Activated CD4-positive, alpha-beta T cell treated with anti-CD3 and anti-CD28 coated beads, Interleukin-2, amount 50 U/mL, for 1 hour (primary cell): ENCODE measurements at places on chromosomes 1 and 21.

DNA sequence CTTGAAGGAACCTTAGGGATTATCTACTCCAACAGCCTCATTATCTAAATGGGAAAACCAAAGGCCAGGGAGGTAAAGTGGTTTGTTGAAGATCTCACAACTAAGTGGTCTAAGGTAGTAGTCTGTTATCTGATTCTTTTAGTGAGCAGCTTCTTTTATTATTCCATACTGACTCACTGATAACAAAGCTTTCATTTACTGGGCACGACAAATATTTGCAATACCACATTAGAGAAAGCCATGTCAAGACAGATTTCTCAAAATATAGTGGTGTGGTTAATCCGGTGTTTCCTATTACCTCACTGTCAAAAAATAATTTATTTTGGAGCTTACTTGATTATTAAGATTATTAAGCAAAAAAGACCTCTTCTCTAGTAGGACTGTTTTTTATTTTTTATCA lies 369.1 kb downstream of the S1PR1 start:
- no peak for DNase-seq

GRCh38 chr1:227886993-227887696 lies 60.6 kb downstream of the WNT9A start:
- DNase-seq, result peak; percentile 37

DNA sequence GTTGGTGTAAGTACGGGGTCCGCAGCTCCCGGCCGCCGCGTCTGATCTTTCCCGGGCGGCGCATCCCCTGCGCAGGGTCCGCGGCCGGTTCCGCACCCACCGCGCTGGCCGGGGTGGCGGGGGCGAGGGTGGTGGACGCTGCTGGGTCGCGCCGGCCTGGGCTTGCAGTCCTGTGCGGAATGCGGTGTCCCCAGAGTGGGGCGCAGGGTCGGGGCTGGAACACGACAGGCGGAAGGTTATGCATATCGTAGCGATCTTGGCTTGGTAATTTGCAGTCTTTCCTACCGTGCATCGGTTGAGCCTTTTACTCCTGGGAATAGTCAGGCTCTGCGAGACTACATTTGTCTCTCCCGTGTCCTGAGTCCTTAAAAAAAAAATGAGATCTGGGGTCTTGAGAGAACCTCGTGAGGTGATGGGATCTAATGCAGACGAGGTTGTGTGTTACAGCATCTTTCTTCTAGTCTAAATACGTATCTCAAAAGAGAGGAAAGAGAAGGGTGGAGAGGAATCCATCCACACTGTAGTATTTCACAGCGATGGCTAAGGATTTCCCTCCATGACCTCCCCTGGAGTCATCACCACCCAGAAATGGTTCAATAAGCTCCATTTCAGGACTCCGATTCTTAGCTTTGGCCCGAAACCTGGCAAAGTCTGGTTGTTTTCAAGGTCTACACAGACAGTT lies 572 bp downstream of the ATP1B1 start:
- no peak for DNase-seq

GRCh38 chr1:73623946-73624345 lies 574.0 kb downstream of the LRRIQ3 start:
- no peak for DNase-seq

- DNase-seq, result peak; percentile 87
These were observed 20.1 kb downstream of the ECE1 start for GRCh38 chr1:21270086-21270689.

DNA sequence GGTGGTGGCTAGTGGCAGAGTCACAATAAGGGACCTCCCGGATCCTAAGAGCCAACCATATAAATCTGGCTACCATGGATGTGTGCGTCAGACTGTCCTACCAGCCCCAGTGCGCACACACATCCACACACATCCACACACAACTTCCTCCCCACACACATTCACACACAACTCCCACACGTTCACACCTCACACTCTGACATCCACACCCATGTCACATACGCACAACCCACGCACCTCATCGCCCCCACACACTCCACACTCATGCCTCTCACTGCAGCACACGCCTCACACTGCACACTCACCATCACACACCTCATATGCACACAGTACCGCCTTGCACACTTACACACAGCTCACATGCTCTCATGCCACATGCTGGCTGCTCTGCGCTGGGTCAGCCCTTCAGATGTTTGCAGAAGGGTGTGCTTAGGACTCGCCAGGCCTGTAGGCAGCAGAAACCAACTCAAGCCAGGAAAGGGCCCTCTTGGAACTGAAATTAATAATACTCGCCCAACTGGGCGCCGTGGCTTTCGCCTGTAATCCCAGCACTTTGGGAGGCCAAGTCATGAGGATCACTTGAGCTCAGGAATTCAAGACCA lies 3.0 kb downstream of the LDLRAD2 start:
- no peak for DNase-seq

GRCh38 chr21:44524414-44525371 lies 15.3 kb downstream of the KRTAP10-1 start:
- no peak for DNase-seq

DNA sequence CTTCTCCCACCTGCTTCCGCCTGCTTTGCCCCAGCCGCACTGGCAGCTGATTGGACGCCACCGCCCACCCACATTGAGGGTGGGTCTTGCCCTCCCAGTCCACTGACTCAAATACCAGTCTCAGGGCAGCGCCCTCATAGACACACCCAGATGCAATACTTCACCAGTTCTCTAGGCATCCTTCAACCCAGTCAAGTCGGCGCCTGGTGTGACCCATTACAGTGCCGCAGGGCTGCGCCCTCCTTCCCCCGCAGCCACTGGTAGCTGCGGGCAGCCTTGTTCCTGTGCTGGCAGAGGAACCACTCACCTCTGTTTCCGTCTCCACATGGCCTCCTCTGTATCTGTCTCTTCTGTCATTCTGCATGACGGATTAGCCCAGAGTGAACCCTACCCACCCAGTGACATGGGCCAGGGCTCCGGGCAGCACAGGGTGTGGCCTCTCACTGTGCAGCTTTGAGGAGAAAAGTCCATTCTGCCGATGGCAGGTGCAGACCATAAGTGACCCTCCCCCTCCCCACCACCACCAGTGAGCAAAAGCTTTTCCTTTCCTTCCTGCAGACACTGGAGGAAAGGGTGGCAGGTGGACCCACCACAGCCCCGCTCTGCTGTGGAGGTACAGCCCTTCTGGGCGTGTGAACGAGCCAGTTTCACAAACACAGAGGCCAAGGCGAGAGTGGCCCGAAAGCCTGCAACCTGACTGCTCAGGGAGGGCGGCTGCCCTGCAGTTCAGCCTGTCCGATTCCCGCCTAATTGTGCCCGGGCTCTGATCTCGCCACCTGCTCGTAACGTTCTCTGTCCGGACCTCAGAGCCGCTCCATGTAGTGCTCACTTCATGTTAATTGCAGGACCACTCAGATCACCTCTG lies 57.1 kb downstream of the FAAP20 start:
- DNase-seq, result no peak

DNA sequence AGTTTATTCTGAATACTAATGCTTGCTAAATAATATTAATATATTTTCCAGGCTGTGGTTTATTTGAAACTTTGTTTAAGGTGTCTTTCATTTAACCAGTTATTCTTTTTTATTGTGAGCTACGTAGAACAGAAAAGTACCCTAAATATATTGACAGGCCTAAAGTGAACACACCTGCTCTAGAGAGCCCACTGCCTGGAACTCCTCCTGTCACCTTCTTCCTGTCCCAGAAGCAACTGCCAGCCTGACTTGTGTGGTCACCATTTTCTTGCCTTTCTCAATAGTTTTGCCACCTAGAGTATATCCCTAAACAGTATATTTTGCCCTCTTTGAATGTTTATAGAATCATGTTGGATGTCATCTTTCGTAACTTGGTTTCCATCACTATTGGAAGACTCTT lies 48.5 kb downstream of the SCCPDH start:
- no peak for DNase-seq

- no peak for DNase-seq
These were observed 66.9 kb downstream of the DISC1 start for GRCh38 chr1:231693361-231694074.

GRCh38 chr1:248881261-248881660 lies 22.4 kb upstream of the ZNF692 start:
- DNase-seq, result no peak

- DNase-seq, result no peak
These were observed 65.9 kb downstream of the DNTTIP2 start for GRCh38 chr1:93813076-93813475.

DNA sequence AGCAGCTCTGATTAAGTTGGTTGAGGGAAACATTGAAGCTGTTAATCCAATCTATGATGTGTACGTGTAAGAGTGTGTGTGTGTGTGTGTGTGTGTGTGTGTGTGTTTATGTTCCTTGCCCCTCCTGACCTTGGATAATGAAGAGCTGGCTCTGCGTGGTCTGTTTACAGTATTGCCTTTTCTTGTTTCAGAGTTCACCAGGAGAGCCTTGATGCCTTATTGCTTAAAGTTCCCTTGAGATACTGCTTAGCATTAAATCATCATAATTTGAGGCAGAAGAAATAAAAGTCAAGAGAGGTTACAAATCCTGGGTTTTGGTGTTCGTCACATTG lies 36.4 kb downstream of the CAPN8 start:
- DNase-seq, result no peak

DNA sequence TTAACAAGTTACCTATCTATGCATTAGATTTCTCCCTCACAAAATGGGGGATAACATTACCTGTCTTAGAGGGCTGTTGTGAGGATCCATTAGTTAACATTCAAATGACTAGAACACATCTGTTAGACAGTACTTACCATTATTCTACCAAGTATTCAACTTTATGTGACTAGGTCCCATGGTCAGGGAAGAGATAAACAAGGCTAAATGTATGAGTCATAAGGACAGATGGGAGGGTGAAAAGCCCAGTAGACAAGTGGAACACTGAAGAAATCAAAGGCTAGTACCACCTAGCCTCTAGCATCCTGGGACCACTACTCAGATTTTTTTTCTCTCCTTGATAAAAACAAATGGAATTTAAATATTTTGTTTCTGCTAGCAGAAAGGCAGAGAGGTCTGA lies 9.0 kb upstream of the VHLL start:
- no peak for DNase-seq

DNA sequence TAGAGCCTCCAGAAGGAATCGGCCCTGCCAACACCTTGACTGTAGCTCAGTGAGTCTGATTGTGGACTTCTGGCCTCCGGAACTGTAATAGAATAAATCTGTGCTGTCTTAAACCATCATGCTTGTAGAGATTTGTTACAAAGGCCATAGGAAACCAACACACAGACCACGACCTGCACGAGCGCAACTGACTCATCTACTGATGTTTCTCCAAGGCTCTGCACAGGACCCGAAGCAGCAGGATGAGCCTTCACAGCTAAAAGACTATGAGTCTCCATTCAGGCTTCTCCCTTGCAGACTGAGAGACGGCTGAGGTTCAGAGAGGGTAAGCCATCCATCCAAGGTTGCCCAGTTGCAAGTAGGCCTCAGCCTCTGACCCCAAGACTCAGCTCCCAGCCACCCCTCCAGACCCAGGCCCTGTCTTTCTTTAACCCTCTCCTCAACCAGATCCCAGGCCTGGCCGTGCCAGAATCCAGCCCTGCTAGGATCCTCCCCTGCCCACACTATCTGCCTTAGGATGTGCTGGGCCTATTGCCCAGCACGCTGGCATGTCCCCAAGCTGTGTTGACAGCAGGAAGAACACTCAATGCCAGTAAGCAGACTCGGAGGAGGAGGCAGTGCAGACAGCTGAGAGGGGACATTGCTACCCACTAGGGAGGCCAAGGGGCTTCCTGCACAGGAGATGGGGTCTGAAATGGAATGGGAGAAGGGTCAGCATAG lies 109.0 kb downstream of the HMGB4 start:
- no peak for DNase-seq

GRCh38 chr1:9293533-9294404 lies 1.1 kb downstream of the SPSB1 start:
- DNase-seq, result peak; percentile 32

DNA sequence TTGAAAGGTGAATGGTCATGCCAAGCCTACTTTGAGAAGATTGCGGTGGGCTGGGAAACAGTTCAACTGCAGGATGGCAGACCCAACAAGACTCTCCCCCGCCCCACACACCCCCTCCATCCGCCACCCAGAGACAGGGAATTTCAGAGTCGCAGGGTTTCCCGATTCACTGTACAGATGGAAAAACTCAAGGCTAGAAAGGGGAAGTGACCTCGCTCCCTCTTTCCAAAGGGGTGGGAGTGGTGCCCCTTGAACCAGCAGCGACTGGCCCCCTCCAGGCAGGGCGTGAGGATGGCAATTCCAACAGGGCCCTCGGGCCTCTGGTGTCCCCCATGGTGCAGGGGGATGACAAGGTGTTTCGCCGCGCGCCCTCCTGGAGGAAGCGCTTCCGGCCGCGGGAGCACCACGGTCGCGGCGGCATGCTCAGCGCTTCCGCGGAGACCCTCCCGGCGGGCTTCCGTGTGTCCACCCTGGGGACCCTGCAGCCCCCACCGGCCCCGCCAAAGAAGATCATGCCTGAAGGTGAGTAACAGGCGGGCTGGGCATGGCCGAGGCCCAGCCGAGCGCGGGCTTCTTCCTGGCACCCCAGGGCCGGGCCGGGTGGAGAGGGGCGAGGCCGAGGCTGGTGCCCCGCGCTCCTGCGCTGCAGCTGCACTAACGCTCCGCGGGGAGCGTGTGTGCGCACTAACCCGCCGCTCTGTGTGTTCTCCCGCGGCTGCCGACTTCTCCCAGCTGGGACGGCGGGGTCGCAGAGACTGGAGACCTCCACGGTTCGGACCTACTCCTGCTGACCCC lies 10.4 kb downstream of the MYOG start:
- no peak for DNase-seq

- DNase-seq, result no peak
These were observed 75.1 kb upstream of the GRIK1 start for GRCh38 chr21:30014886-30015285.

DNA sequence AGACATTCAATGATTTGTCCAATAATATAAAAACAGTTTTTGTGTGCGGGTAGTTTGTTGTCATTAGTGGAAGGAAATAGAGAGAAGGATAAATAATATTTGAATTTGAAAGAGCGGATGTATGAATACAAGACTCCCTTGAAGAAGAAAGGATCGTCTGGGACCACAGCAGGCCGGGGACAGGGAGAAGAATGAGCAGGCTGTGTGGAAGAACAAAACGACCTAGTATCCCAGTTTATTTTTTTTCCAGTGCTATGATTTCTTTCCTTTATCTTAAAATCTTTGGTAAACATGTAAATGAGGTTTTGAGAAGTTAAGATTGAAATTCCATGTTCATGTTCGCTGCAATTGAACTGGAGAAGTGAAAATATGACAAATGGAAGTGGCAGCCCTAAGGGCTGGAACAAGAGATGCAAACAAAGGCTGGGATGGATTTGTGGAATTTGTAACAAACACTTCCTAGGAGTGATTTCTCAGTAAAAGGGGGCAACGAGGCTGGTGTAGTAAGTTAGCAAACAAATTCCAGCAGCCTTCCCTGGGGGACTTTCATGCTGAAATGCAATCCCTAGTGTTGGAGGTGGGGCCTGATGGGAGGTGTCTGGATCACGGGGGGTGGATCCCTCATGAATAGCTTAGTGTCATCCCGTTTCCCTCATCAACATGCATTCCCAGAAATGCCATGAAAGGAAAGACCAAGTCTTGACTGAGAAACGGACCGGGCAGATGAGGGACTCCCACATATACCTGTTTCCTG lies 10.2 kb upstream of the IFI16 start:
- DNase-seq, result no peak

DNA sequence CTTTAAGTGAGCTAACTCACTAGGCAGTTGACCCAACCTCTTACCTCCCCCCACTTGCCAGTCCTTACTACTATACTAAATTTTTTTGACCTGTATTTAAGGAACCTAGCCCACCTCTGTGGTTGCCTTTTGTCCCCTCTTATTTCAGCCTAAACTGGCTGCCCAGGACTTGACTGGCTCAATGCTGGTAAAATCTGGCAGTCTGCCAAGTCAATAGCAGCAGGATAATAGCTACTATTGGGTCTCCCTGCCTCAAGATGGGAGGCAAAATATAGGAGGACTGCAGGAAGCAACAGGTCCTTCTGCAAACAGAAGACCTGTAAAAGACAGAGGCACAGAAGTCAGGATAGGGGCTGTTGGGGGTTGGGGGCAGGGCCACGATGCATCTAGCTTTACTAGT lies 144.2 kb upstream of the POGK start:
- DNase-seq, result no peak
